ENCODE measurements at places on chromosomes 5 and 9.

DNA sequence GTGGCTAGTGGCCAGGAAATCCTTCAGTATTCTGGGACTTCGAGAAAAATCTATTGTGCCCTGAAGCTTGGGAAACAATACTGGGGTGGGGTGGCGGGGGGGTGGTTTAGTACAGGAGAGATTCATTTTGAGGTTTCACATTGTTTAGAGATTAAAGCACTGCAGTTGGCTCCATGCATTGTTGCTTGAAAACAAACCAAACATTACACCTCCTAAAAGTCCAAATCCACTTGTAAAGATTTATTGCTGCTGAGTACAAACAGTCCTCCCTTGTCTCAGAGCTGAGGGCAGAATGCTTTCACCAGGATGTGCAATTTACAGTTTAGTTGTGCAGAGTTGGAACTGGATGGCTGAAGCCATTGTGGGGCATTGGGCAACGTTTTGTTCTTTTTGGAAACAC lies 49.4 kb downstream of the GGTA1 start:
- no peak for DNase-seq

GRCh38 chr9:131839281-131840084 lies 99.6 kb upstream of the RAPGEF1 start:
- DNase-seq = no peak

DNA sequence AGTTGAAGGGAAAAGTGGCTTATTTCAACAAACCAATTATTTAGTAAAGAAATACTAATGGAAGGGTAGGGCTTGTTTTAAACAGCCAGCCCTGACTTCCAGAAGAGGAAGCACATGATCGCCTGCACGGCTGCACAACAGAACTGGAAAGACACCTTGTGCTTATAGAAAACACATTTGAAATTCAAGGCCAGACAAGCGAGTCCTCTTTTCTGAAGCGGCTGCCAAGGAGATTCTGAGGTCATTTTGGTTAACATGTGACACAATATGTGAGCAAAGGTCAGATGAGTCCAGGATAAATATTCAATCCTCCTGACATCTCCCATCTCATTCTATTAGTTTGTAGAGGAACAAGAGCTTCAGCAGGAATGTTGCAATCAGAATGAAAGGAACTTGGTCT lies 461.4 kb upstream of the ST8SIA4 start:
- peak; percentile 11 for DNase-seq

- DNase-seq = no peak
Observed at GRCh38 chr5:8870349-8870958, 675.4 kb downstream of the SEMA5A start.

GRCh38 chr5:135069016-135069770 lies 35.2 kb upstream of the PITX1 start:
- DNase-seq = peak; percentile 73

GRCh38 chr9:4207881-4208615 lies 91.8 kb downstream of the GLIS3 start:
- DNase-seq = peak; percentile 33

DNA sequence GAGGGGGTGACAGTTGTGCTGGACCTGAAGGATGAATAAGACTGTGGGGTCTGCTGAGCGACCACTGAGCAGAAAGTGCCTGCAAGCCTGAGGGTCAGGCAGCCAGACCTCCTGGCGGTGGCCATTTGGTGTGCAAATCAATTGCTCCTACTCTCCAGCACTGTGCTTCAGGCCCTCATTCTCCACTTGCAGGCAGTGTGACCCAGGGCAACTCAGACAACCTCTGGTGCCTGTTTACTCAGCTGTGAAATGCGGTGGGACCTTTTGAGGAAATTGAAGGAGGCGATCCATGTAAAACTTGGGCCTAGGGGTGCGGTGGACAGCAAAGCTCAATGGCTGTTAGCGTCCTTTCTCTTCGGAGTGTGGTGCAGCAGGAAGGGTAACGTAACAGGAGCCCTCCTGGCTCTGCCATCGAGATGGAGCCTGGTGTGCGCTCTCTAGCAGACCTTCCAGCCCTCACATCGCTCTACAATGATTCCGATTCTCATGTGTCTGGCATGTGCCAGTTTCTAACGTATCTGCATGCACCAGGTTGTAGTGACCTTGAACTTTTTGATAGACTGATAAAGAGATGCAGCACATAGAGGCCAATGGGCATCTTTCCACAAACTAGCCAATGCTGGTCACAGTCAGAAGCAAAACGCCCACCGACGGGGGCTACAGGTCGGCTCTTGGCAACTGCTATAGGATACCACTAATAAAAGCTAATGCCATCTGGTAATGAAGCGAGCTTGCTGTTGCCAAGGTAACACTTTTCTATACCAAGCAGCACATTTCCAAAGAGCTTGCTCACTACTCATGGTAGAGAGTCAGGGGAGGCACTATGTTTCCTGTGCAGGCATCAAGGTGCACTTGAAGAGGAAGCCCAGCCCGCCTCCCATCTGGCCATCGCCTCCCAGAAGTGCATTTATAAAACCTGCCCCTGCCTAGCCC lies 159.7 kb upstream of the RAPGEF1 start:
- peak; percentile 71 for DNase-seq

GRCh38 chr5:73827106-73827450 lies 201.1 kb downstream of the ARHGEF28 start:
- DNase-seq = no peak

DNA sequence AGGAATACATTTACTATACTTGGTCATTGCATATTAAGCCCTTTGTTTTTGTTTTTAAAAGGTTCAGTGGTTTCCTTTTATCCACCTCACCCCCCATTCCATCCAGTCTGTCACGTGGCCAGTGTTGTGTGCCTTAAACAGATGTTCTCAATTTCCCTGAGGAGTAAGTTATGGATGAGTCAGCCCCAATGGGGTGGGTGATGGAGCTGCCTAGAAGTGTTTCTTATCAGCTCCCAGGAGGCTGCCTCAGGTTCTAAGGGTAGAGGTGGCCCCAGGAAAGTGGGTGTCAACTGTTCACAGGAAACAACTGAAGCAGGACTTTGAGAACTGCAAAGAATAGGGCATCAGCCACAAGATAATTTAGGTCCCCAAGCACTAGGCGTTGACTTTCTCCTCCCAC lies 41.1 kb downstream of the ACTBL2 start:
- no peak for DNase-seq

GRCh38 chr5:126777257-126777974 lies 480 bp downstream of the LMNB1 start:
- DNase-seq = peak; percentile 90

DNA sequence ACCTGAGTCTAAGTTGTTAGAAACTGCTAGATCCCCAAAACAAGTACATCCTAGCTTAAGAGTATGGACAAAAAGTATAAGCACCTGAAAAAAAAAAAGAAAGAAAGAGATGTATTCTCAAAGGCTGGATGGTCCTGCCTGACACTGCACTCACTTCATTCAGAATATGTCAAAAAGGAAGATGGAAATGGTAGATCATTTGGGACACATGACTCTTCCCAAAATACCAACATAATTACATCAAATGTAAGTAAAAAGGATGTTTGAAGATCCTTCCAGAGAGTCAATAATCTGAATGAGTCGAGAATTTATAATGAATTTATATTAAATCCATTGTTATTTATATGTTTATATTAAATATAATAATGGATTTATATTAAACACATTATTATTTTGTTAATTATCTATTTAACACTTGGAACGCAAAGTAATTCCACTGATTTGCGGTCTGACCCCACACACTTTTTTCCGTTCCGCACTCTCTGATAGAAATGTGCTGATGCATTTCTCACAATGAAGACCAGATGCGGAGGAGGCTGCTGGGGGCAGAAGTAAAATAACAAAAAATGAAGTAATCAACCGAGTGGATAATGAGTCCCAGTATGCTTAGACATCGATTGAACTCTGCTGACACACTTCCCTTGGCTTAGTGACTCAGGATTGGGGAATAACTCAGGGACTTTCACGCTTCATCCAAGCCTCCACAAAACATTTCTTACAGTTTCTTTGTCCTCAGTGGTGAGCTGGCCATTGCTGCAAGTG lies 201.2 kb downstream of the ADAMTS12 start:
- DNase-seq = peak; percentile 12

GRCh38 chr5:165003283-165003682 lies 1497.9 kb downstream of the MAT2B start:
- DNase-seq = no peak

- DNase-seq = no peak
Observed at GRCh38 chr5:6266671-6267197, 111.6 kb downstream of the MED10 start.

DNA sequence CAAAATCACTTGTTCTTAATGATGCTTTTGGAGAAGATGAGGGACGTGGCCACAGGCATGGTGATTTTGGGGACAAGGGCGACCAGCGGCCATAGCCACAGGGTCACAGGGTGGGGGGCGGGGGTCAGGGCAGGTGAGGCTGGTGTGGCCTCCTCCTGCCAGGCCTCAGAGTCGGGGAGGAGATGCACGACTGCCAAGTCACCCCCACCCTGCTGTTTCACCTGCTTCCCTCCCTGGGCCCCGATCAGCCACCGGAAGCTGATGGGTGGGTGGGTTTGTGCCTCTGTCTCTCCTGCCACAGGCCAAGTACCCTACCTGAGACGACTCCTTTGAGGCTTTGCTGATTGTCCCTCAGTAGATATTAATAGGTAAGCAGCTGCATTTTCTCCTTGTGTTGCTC lies 199.3 kb downstream of the PAX5 start:
- no peak for DNase-seq

DNA sequence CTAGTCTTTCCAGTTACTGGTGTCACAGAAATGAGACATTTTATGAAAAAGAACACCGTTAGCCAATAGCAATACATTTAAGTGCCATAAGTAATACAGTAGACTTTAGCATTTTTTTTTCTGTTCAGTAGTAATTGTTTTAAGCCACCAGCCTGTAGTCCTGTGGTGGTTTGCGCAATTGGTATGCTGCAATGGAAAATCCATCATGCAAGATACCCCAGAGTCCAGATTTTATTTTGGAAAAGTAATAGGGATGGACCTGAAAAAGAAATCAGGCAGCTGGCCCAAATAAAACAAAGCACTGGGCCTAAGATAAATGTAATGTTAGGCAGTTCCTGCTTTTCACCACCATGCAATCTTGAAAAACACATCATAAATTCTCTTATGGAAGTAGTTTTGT lies 94.6 kb upstream of the RASGRF2 start:
- no peak for DNase-seq

- no peak for DNase-seq
Observed at GRCh38 chr9:126965077-126965476, 50.5 kb downstream of the RALGPS1 start.

DNA sequence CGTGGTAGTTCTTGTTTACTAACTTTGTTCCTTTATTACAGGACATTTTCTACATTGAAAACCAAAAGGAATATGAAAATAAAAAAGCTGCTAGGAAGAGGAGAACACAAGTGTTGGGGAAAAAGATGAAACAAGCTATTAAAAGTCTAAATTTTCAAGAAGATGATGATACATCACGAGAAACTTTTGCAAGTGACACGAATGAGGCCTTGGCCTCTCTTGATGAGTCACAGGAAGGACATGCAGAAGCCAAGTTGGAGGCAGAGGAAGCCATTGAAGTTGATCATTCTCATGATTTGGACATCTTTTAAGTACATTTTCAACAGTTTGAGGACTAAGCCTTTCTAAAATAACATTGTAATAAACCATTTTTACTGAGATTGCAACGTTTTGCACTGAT lies 23.8 kb downstream of the PHAX start:
- DNase-seq = no peak

GRCh38 chr5:118236108-118236849 lies 752.1 kb downstream of the DTWD2 start:
- no peak for DNase-seq

Data from eye (tissue), 1 donor.